ENCODE measurements at places on chromosomes 3 and 15. TPM values are rescaled to one million over a fixed set of nuclear protein-coding genes. Genes with fewer than 3 reads are reported as not detected.

CHAC1 gene
- total RNA-seq, result 11.3 TPM

SYNPR gene
- total RNA-seq, result not detected

DCLK3 gene
- total RNA-seq, result not detected

IMPG2 gene
- under 0.01 TPM for total RNA-seq

CHRNB4 gene
- total RNA-seq, result not detected

C3orf20 gene
- not detected for total RNA-seq

LOXL1 gene
- 36.6 TPM for total RNA-seq

HIGD2B gene
- total RNA-seq, result not detected

NR2E3 gene
- not detected for total RNA-seq

THAP10 gene
- total RNA-seq, result 0.64 TPM

Measured in tracheal epithelial cell (primary cell).